NCI-H748 treated with DMSO at 0.1 percent for 48 hours (cell line): ENCODE measurements at places on chromosomes 2 and 18.

DNA sequence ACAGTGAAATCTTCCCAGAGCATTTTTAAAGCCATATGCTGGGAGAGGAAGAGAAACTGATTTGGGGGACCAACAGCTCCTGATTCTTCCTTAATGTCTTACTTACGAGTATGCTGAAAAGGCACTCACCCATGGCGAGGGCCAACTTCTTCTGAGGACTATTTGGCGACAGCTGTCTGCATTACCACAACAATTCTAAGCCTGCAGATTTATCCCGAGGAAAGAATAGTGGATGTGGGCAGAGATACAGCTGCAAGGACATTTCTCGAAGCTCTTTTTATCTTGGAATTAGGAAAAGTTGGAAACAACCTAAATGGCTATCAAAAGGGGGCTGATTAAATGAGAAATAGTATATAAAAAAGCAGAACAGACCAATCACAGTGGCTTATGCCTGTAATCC lies 40.3 kb upstream of the FHL2 start:
- DNase-seq: no peak

DNA sequence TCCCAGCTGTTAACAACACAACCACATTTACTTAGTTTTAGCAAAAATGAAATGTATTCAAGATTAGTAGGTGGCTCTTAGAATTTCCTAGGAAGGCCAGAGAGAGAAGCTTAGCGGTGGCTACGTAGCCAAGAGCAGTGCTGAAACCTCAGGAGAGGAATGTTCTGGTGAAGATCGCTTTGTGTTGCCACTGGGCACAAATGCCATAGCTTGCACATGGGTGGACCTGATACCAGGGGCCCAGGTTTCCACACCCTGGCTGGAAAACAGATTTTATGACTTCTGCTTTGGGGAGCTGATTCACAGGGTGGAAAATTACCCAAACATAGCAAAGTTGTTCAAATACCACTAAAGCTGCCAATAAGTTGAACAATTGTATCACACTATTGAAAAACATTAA lies 43.4 kb downstream of the THUMPD2 start:
- no peak for DNase-seq

GRCh38 chr2:186307871-186308270 lies 178.2 kb upstream of the ZC3H15 start:
- DNase-seq: no peak

DNA sequence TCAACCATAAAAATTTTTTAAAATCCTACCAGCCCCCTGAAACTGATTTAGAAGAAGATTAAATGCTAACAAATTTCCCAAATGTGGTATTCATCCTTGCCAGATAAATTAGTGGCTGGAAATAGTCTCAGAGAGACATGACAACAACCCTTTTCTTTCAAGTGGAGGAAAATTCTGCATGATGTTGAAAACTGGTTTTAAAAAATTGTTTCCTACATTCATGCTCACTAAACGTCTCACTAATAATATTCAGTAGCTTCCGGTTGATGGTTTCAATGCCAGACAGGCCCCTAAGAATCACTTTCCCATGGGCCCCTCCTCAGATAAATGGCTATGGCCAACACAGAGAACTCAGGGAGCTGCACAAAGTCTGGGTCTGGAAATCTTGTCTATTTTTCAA lies 43.2 kb downstream of the NCKAP5 start:
- no peak for DNase-seq

DNA sequence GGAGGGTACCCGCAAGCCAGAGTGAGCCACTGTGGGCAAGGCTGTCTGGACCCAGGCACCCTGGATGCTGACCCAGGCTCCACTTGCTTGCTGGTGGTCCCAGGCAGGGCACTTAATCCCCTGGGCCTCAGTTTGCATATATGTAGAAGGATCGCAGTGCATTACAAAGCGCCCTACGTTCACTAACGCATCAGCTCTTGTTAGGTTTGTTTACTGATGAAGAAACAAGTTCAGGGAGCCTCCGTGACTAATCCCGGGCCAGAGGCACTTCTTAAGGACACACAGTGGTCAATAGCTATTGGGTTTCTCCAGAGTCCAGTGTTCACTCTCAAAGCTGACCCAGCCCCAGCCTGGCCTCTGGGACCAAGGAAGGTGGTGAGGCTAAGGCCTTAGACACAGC lies 70.2 kb downstream of the LBH start:
- no peak for DNase-seq

GRCh38 chr2:150531591-150531990 lies 44.1 kb upstream of the RND3 start:
- DNase-seq: no peak

- DNase-seq: no peak
Observed at GRCh38 chr2:5798084-5798483, 105.9 kb downstream of the SOX11 start.

DNA sequence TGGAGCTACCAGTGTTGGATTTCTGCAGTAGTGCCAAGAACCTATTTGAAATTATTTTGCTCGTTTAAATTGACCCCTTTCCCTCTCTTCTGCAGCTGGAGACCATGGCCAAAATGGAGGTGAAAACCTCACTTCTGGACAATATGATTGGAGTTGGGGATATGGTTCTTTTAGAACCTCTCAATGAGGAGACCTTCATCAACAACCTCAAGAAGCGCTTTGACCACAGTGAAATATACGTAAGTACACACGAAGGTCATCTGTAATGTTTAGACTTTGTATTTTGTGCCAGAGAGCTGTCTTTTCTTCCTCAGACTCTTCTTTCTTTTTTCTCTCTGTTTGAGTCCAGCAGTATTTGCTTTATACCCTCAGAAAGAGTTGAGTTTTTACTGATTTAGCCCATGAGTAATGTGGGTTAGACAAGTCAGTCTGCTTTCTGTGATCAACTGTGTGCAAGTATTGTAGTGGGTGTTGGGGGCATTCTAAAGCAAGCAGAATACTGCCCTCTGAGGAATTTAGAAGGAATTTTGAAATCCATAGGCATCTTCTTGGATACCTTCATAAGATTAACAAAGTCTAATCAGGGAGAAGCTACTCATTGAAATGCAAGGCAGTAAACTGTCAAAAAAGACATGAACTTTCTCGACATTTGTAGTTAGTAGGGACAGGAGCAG lies 31.7 kb downstream of the MYO1B start:
- DNase-seq: no peak

- no peak for DNase-seq
Observed at GRCh38 chr2:164504253-164504652, 117.0 kb downstream of the GRB14 start.

DNA sequence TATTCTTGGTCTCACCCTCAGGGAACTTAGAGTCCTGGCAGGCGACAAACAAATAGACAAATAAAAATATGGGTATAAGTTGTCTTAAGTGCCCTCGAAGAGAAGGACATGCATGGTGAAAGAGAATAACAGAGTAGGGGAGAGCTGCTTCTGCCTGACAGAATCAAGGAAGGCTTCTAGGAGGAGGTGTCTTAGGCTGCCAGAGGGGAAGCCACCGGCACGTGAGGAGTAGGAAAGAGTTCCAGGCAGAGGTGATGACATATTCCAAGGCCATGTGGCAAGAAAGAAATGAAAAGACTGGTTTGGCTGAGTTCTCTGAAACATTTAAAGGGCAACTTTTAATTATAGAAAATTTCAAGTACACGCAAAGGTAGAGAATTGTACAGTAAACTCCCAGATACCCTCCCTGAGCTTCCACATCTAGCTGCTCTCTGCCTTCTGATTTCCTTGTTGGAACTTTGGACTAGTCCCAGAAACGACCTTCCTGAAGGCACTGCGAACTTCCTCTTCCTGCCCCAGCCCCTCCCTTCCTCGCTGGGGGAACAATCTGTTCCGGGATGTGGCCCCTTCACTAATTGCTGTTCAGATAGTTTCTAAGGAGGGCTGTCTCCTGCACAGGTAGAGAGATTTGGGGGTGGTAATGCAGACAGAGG lies 91.7 kb downstream of the DYSF start:
- no peak for DNase-seq

- no peak for DNase-seq
Observed at GRCh38 chr2:3138621-3139020, 239.0 kb downstream of the EIPR1 start.

- DNase-seq: peak; percentile 95
Observed at GRCh38 chr2:210128961-210129360, 42.2 kb downstream of the KANSL1L start.

DNA sequence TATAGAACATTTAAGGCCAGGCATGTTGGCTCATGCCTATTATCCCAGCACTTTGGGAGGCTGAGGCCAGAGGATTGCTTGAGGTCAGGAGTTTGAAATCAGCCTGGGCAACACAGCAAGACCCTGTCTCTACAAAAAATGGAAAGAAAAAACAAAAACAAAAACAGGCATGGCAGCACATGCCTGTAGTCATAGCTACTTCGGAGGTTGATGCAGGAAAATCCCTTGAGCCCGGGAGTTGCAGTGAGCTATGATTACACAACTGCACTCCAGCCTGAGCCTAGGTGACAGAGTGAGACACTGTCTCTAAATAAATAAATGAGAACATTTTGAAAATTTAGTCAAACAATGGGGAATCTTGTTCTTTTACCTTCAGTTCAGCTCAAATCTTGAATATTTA lies 12.1 kb upstream of the YES1 start:
- DNase-seq: no peak

DNA sequence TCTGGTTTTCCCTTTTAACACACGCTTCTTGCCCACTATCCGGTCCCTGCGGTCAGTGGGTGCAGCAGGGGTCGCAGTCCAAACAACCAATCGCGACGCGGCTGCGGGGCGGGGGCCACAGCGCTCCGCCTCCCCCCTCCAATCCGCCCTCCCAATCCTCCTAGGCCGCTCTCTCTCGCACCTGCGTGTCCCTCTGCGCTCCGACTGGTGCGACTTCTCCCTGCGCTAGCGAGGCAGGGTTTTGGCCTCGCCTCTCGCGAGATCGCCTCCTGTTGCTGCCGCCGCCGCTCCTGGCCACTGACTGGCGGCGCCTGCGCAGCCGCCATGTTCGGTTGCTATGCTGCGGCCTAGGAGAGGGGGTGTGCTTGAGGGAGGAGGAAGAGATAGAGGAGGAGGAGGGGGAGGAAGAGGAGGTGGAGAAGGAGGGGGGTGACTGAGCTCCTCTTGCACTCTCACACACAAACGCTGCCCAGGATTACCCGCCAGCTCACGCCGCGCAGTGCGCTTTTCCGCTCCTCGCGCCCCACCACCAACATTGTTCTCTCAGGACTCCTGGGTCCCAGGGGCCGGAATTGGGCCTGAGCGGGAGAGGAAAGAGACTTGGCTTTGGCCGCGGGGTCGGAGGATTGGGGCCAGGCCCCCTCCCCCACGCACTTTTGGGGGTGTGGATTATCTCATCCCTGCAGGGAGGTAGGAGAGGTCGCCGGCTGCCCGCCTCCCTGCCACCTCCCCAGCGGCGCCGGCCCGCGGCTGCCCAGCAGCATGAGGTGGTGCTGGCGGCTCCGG lies at the start of gene PTPN4:
Gene PTPN4, plus strand, starts transcription at position 472 of the 786 bp plus-strand sequence. CDS start 49,932 bp downstream, outside the sequence.
- peak; percentile 88 for DNase-seq

GRCh38 chr2:120818441-120818920 lies 82.8 kb downstream of the GLI2 start:
- no peak for DNase-seq

GRCh38 chr2:219441451-219442255 lies 7.0 kb downstream of the SPEG start:
- DNase-seq: peak; percentile 10

DNA sequence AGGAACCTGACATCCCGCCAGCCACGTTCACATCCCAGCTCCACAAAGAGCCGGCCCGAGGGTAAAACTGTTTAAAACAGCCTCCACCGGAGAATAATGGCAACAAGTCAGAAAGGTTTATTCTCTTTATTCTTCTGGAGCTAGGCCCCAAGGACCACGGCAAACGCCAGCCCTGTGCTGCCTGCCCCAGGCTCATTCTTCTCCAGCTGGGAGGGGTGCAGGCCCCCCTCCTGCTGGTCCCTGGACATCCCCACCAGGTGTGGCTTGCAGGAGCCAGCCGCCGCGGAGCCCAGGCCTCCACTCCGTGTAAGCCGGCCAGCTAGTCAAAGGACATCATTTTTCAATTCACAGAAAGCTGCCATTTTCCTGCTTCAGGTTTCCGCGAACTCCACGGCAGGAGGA lies 65.8 kb upstream of the SALL3 start:
- DNase-seq: no peak

DNA sequence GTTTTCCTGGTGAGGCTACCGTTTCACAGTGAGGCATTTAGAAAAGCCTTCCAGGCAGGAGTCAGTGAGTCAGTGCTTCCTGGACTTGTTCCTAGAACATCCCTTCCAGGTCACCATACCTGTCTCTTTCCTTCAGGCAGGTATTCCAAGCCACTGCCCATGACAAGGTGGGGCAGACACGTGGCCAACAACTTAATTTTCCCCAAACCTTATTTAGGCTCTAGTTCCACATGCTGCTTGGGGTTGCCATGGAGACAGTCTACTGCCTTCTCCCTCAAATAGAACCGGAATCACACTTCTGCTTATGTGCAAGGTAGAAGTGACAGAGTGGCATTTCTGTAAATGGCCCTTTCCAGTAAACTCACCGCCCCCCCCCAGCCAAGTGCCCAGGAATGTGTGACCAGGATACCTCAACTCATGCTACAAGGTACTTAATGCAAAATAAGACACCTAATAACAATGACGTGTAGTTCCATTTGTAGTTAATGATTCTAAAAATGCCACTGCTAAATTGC lies 258.3 kb downstream of the PRKCE start:
- no peak for DNase-seq

GRCh38 chr2:54260241-54260595 lies 4.2 kb upstream of the TSPYL6 start:
- DNase-seq: no peak

GRCh38 chr18:12443551-12443950 lies 35.8 kb downstream of the PRELID3A start:
- DNase-seq: no peak

DNA sequence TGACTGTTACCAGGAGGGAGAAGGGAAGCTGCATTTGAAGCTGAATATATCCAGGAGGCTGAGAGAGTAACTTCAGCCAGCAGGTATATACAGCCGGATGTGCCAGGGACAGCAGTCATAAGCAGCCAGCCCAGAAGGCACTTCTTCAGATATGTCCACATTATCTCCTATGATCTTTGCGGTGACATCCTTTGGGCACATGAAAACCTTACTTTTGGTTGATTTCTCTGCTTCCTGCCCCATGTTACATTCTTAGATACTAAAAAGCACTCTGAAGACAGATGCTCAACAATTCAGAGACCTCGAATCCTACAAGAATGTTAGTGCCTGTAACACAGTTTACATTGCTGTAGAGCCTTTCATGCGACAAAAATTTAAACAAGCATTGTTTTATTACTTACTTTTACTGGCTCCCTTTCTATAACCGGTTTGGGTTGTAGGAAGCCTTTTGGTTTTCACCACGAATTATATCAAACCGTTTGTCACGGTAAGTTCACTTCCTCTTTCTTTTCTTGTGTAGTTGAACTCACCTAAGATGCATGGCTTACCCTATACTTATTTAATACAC lies 50.3 kb upstream of the TLK1 start:
- DNase-seq: no peak
